ENCODE measurements at places on chromosomes 6 and 20.
A peak's percentile ranks its signal among the peaks of the same experiment; 100 is the strongest.

GRCh38 chr6:139020689-139021088 is 7.9 kb upstream of the ABRACL start:
- DNase-seq: no peak
- no peaks in the 10 kb centered on the region for H3K4me1 ChIP-seq
- H3K27me3 ChIP-seq: no peaks in the 10 kb centered on the region
- no peak overlapping the region for H3K4me3 ChIP-seq
- H3K36me3 ChIP-seq: no peaks in the 10 kb centered on the region

DNA sequence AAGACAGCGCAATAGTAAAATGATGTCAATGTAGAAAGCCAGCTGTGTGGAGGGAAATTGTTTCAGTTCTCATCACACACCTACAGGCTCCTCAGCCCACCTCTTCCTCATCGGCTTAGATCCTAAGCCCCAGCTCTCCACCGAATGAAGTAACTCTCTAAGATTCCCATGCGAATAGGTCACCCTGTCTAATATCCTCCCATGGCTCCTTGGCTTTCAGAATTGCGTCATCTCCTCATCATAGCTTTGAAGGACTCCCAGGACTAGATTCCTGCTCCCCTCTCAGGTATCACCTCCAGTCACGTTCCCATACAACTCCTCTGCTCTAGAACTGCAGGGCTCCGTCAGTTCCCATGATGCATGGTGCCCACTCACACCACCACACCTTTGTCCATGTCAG is 16.2 kb upstream of the SLC22A16 start:
- no peaks in the 10 kb centered on the region for H3K36me3 ChIP-seq
- no peak for DNase-seq
- H3K4me1 ChIP-seq: no peaks in the 10 kb centered on the region
- H3K4me3 ChIP-seq: no peak overlapping the region
- H3K27me3 ChIP-seq: no peaks in the 10 kb centered on the region

DNA sequence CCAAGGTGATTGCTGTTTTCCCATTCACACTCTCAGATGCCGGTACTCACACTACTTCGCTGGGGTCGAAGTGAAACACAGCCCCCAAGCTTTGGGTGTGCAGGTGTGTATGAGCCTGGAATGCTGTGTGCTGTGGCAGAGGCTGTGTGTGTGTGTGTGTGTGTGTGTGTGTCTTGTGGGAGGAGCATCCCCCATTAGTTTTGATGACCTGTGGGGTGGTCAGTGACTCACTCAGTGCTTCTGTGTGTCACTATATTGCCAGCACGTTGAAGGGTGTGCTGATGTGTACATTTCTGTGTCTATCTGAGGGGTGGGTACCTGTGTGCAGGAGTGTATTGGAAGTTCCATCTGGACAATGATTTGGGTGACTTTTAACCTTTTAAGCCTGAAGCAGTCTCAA is 5.0 kb upstream of the SLC12A5 start:
- H3K36me3 ChIP-seq: no peaks in the 10 kb centered on the region
- peaks cover 15% of the 10 kb centered on the region for H3K4me1 ChIP-seq
- H3K27me3 ChIP-seq: peaks cover 21% of the 10 kb centered on the region
- H3K4me3 ChIP-seq: no peak overlapping the region

GRCh38 chr6:124796464-124796970 is 165.7 kb upstream of the RNF217 start:
- H3K27me3 ChIP-seq: no peaks in the 10 kb centered on the region
- no peak for DNase-seq
- no peak overlapping the region for H3K4me3 ChIP-seq
- H3K27ac ChIP-seq: no peak overlapping the region
- H3K4me1 ChIP-seq: no peaks in the 10 kb centered on the region
- no peaks in the 10 kb centered on the region for H3K36me3 ChIP-seq

GRCh38 chr6:106145741-106146227 is 59.6 kb downstream of the PRDM1 start:
- no peak overlapping the region for H3K27ac ChIP-seq
- no peak for DNase-seq
- H3K27me3 ChIP-seq: no peaks in the 10 kb centered on the region
- H3K36me3 ChIP-seq: no peaks in the 10 kb centered on the region
- H3K4me3 ChIP-seq: no peak overlapping the region

GRCh38 chr6:167152862-167153261 is 4.9 kb downstream of the GPR31 start:
- no peaks in the 10 kb centered on the region for H3K4me1 ChIP-seq
- H3K27me3 ChIP-seq: no peaks in the 10 kb centered on the region
- H3K36me3 ChIP-seq: no peaks in the 10 kb centered on the region
- no peak for DNase-seq
- peak overlapping the region; percentile 37 for H3K4me3 ChIP-seq
- no peak overlapping the region for H3K27ac ChIP-seq

GRCh38 chr20:561437-562231 is 18.0 kb upstream of the CSNK2A1 start:
- H3K27me3 ChIP-seq: no peaks in the 10 kb centered on the region
- H3K36me3 ChIP-seq: no peaks in the 10 kb centered on the region
- no peaks in the 10 kb centered on the region for H3K4me1 ChIP-seq

- peaks cover 45% of the 10 kb centered on the region for H3K4me1 ChIP-seq
- H3K27me3 ChIP-seq: no peaks in the 10 kb centered on the region
- H3K27ac ChIP-seq: peak overlapping the region; percentile 72
- peak; percentile 25 for DNase-seq
Observed at GRCh38 chr6:41200296-41200900, 551 bp downstream of the TREML2 start.

DNA sequence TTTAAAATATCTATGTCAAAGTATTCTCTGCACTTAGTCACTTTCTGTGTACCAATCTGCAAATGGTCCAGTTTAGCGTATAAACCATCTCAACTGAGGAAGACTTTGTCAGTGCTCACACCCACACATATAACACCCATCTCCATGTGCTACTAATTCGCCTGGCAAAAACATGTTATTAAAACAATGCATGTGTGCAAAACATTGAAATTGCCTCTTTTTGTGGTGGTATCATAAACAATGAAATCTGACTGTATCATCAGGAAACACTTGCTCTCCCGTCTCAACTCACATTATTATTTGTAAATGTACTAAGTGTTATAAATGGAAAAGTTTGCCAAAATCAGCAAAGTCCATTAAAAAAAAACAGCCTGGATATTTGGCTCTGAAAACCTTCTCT is 105.9 kb upstream of the FOXC1 start:
- no peak overlapping the region for H3K4me3 ChIP-seq
- no peak overlapping the region for H3K27ac ChIP-seq
- no peaks in the 10 kb centered on the region for H3K36me3 ChIP-seq
- no peak for DNase-seq
- H3K4me1 ChIP-seq: no peaks in the 10 kb centered on the region

GRCh38 chr20:50575865-50576720 is 65.9 kb downstream of the PTPN1 start:
- peaks cover 77% of the 10 kb centered on the region for H3K36me3 ChIP-seq
- H3K27ac ChIP-seq: no peak overlapping the region
- H3K4me1 ChIP-seq: no peaks in the 10 kb centered on the region
- no peaks in the 10 kb centered on the region for H3K27me3 ChIP-seq
- peak; percentile 21 for DNase-seq
- H3K4me3 ChIP-seq: no peak overlapping the region

DNA sequence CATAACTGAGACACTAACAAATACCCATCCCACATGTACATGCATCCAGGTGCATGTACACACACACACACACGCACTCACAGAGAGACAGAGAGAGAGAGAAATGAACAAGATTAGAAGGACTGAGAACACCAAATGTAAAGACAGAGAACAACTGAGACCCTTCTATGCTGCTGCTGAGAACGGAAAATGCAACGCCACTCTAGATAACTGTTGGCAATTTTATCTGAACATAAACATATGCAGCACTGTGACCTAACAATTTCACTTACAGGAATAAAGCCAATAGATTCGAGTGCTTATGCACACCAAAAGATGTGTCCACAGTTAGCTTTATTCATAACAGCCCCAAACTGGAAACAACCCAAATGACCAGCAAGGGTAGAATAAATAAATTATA is 103.8 kb upstream of the LY86 start:
- no peak for DNase-seq
- no peaks in the 10 kb centered on the region for H3K4me1 ChIP-seq
- no peaks in the 10 kb centered on the region for H3K36me3 ChIP-seq

DNA sequence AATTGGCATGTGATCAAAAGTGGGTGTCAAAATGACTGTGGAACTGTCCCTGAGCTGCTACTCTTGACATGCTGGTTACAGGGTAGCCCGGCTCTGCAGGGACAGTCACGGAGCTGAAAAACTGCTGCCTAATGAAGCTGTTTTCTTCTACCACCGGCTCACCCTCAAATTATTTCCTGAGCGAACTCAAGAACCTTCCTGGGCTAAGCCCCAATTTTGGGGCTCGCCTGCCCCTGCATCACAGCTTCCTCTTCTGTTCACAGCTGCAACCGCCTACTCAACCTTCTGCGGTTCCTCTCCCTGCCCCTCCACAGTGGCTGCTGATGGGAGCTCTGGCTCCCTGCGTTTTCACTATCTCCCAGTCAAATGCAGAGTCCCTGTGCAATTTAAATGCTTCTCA is 110.8 kb upstream of the MLN start:
- peak; percentile 18 for DNase-seq
- H3K27me3 ChIP-seq: no peaks in the 10 kb centered on the region
- peaks cover 22% of the 10 kb centered on the region for H3K4me1 ChIP-seq
- no peaks in the 10 kb centered on the region for H3K36me3 ChIP-seq
- no peak overlapping the region for H3K27ac ChIP-seq

- H3K4me3 ChIP-seq: no peak overlapping the region
- H3K27me3 ChIP-seq: no peaks in the 10 kb centered on the region
- no peaks in the 10 kb centered on the region for H3K36me3 ChIP-seq
- no peak for DNase-seq
Observed at GRCh38 chr6:129475477-129476247, 234.3 kb downstream of the ARHGAP18 start.

Data from effector memory CD4-positive, alpha-beta T cell (primary cell).